ENCODE measurements at places on chromosomes 11 and 22.

DNA sequence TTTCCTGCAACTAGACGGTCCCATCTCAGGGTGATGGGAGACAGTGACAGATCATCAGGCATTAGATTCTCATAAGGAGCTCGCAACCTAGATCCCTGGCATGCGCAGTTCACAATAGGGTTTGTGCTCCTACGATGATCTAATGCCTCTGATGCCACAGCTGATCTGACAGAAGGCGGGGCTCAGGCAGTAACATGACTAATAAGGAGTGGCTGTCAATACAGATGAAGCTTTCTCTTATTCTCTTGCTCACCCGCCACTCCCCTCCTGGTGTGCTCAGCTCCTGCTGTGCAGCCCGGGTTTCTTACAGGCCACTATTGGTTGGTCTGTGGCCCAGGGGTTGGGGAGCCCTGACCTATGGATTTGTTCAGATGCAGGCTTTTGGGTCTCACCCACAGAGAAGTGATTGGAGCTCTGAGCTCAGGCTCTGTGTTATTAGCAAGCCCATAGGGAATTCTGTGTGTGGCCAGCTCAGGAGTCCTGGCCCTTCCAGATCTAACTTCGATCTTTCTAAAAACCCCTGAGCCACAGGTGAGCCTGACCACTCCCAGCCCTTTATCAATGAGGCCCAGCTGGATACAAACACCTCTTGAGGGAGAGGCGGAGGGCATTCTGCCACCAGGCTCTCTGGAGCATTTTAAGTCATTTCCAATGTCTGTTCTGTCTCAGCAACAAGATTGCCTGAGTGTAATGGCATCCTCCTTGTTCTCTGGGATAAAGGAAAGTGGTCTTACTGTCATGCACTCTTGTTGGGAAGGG is 351.8 kb downstream of the BUD13 start:
- no peak for DNase-seq

GRCh38 chr11:134533511-134533910 is 121.5 kb upstream of the B3GAT1 start:
- DNase-seq, result no peak

DNA sequence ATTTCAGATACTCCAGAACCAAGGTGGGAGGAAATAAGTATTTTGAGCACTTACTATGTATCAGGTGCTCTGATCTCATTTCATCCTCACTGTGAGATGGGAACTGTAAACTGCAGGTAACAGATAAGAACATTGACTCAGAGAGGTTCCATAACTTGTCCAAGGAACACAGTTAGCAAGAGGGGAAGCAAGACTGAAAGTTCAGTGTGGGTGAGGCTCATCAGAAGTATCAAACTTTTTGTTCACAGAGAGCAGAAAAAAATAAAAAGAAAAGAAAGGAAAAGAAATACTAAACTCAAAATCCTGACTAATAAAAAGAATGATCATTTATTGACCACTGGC is 37.1 kb downstream of the RAB30 start:
- no peak for DNase-seq

DNA sequence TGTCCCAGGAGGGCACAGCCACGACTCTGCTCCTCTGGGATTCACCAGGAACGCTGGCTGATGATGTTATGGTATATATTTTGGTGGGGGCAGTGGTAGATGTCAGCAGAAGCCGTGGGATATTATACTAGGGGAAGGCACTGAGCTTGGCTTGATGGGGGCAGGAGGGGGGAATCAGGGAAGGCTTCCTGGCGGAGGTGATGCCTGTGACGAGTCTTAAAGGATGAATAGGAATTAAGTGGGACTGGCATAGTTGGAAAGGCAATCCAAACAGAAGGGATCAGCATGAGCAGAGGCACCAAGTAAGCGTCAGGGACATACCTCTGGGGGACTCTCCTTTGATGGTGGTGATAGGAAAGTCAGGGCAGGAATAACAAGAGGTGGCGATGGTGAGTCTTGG is 47.6 kb downstream of the TP53I11 start:
- DNase-seq, result no peak

- DNase-seq, result no peak
These were observed 3.1 kb upstream of the GLYAT start for GRCh38 chr11:58734681-58735490.

- no peak for DNase-seq
These were observed 3.8 kb downstream of the CPT1A start for GRCh38 chr11:68837583-68838571.

DNA sequence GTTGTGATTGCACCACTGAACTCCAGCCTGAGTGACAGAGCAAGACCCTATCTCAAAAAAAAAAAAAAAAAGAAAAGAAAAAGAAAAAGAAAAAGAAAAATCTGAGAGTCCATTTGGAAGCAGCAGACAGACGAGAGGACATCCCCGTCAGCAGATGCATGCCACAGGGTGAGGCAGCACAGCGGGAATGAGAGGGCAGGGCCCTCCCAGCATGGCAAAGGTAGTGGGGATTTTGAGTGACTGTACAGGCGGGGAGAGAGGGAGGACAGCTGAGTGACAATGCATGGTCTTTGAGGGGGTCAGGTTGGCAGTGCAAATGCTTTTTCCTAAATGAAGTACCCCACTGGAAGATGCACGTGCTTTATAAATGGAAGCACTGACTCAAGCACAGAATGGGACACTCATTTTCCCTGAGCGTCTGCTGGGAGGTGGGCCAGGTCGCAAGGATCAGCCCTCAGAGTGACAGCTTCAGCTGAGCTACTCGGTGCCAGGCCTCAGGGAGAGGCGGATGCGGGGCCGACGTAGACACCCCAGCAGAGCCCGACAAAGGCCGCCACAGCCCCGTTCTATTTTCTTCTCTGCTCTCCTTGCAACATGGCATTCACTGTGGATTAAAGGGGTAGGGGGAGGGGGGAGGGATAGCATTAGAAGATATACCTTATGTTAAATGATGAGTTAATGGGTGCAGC is 113.5 kb downstream of the SHANK2 start:
- no peak for DNase-seq

DNA sequence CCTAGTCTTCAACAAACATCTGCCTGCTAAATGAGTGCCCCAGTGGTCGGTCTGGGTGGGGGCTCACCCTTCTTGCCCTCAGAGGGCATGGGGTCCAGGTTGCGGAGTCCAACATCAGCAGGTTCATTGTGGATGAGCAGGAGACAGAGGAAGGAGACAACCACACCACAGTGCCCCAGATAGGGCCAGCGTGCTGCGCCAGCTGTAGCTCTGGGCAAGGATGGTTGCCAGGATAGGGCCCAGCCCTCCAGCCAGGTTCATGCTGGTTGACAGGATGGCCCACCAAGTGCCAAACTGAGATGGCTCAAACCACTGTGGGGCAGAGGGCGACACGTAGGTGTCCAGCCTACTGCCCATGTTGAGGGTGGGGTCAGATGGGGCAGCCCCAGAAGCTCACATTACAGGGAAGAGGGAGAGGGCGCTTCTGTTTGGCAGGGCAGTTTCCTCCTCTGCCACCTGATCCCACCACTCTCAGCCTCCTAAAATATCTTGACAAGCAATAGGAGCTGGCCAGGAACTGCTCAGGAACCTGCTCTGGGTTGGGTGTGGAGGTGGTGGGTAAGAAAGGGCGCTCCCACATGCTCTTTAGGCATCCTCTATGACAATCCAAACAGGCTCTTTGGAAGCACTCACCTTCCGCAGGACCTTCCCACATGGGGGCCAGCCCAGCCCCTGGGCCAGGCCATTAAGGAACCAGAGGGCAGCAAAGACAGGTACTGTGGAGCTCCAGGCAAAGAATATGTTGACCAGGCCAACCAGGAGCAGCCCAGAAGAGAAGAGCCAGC is 2.9 kb downstream of the SLC37A4 start:
- no peak for DNase-seq

DNA sequence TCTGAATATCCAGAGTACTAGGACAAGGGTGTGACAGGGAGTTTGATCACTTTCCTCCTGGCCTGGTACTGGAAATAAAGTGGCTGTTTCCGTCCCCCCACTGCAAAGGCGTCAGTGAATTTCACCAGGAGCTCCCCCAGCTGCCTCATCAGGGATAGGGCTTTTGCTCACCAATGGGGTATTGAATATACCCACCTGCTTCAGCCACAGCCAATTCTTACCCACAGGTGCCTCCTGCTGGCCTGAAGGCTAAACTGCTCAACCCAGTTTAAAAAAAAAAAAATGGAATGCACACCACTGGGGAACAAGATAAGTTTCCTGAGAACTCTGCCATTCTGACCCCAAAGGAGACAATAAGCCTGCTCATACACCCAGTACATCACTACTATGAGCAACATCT is 65.3 kb upstream of the MS4A8 start:
- no peak for DNase-seq

DNA sequence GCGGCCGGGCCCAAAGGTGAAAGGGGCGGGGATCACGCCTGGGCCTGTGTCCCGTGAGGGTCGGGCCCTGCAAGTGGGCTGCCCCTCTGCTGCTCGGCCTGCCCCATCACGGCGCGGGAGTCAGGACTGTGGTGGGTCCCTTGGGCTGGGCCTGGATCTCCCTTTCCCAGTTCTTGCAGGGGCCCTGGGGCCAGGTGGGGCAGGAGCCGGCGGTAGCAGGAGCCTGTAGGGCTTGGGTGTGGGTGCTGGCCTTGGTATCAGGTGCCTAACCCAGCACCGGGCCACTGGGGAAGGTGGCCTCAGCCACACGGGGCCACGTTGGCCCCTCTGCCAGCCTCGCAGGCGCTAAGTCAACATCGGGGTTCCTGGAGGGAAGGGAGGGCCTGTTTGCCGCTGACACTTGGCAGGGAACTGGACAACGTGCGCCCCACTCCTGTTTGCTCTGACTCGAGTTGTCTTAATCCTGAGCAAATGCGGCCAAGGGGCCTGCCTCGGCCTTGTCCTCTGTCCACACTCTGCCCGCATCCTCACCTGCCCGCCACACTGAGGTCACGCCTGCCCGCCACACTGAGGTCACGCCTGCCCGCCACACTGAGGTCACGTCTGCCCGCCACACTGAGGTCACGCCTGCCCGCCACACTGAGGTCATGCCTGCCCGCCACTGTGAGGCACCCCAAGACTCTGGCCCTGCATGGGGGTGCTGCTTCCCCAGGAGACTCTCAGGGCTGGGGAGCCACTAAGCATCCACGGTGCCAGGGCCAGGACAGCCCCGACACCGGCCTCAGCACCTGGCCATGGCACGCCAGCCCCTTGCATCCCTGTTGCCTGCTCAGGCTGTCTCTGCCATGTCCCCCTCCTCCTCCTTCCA is 14.2 kb upstream of the MUC5B start:
- DNase-seq, result no peak

DNA sequence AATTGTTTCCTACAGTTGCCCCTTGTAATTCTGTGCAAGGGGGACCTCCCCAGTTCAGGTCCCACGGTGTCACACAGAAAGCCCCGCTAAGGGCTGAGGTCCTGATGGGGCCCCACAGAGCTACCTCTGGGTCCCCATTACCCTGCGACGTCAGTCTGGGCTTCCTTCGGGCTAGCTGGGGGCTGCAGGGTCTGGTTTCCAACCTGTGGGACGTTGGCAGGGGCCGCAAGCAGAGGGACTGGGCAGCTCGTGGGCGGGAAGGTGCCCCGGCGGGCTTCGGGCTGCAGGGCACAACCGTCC is 698 bp downstream of the SLC37A4 start:
- no peak for DNase-seq

GRCh38 chr11:96447208-96448110 is 57.6 kb downstream of the JRKL start:
- DNase-seq, result no peak

- DNase-seq, result no peak
These were observed 8.0 kb downstream of the MYH9 start for GRCh38 chr22:36379593-36380361.

GRCh38 chr11:101390539-101390938 is 193.3 kb downstream of the TRPC6 start:
- no peak for DNase-seq

- no peak for DNase-seq
These were observed 84.2 kb downstream of the ZNF280B start for GRCh38 chr22:22424210-22424800.
